ENCODE measurements at places on chromosomes 7 and 10. TPM values are rescaled to one million over a fixed set of nuclear protein-coding genes. Genes with fewer than 3 reads are reported as not detected.

GARIN1A gene
- total RNA-seq, result 3.9 TPM

DNA sequence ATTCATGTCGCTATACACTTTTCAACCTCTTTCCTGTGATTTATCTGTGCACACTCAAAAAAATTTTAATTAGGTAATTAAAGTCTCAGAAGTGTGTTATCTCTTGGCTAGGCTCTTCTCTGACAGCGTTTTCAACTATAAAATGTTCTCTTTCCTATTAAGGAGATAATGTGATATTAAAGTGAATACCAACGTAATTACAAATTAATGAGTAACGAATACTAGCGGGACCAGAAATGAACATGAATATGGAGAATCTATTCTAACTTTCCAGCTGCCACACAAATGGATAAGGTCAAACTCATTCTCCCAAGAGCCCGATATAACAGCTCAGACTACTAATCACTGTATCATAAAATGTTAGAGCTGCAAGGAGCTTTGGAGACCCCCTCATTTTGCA, 12.0 kb downstream of the COL1A2 start:
- DNase-seq, result no peak

DNA sequence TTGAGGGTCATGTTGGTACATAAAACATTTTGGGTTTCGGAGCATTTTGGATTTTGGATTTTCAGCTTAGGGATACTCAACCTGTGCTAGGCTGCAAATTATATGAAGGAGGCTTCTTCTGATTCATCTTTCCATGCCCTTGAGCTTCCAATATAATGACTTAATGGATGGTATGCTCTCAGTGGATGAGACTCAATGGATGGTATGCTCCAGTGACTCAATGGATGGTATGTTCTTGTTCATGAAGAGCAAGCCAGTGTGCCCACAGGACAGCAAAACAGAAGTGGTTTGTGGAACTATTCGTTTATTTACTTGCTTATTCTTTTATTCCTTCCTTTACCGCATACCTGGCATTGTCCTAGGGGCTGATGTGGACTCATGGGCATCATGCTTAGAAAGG, 969.6 kb downstream of the LRMDA start:
- DNase-seq, result no peak

DNA sequence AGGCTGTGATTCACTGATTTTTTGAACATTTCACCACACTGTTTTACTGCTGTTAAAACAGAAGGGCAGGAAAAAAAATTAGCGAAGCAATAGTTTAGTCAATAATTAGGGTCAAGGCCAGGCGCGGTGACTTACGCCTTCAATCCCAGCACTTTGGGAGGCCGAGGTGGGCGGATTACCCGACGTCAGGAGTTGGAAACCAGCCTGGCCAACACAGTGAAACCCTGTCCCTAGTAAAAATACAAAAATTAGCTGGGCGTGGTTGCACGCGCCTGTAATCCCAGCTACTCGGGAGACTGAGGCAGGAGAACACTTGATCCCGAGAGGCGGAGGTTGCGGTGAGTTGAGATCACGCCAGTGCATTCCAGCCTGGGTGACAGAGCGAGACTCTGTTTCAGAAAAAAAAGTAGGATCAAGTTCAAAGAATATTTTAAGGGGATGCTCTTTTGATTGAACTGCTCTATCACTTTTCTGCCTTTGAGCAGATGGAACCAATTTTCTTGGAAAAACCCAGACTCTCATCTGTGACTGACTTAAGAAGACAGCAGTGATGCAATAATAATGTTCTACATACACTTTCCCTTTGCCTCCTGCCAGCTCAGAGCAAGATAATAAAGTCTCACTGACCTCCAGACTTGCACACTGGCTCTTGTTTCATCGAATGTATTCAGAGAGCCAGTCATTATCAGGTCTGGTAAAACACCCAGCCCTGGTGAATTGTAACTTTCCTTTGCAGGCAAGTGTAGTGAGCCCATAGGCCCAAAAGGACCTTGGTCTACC, 1.6 kb upstream of the PPA1 start:
- no peak for DNase-seq

DNA sequence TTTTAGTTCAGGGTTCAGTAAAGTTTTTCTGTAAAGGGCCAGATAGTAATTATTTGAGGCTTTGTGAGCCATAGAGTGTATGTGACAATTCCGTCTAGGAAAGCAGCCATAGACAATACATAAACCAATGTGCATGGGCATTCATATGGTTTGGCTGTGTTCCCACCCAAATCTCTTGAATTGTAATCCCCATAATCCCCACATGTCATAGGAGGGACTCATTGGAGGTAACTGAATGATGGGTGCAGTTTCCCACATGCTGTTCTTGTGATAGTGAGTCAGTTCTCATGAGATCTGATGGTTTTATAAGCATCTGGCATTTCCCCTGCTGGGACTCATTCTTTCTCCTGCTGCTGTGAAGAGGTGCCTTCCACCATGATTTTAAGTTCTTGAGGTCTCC, 29.9 kb downstream of the SEC61G start:
- DNase-seq, result no peak

DNA sequence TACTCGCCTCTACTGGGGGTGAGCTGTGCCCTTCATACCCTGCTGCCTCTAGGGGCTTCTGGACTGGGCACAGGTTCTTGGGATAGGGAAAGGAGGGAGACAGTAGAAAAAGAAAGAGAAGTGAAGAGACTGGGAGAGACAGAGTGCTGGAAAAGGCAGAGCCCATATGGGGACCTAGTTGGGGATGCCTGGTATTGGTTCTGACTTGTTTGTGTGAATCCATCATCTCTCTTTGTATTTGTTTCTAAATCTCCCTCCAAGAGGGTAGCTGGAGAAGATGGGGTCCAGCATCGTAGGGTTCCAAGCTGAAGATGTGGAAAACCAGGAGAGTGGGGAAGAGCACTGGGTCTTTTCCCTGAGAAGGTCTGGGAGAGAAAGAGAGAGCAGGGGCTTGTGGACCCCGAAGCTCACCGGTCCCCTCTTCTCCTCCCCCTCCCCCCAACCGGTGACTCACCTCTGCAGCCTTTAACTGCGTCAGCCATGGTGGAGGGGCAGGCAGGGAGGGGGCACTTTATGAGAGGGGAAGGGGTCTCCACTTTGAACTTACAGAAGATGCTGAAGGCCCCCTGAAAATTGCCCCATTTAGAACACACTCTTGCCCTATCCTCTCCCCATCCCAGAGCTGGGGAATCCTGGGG, 3.2 kb upstream of the VGF start:
- DNase-seq, result no peak

Data from osteocyte (in vitro differentiated cells).